ENCODE measurements at places on chromosomes 1 and 21. TPM values are rescaled to one million over a fixed set of nuclear protein-coding genes. Genes with fewer than 3 reads are reported as not detected.

Gene CCDC17
- total RNA-seq, result 0.45 TPM

Gene CLDN17
- not detected for total RNA-seq

Gene TDRKH
- 6.5 TPM for total RNA-seq

Gene BRINP3
- total RNA-seq, result not detected

Gene UAP1
- 26.4 TPM for total RNA-seq

Gene RXFP4
- total RNA-seq, result not detected

Gene SZT2
- total RNA-seq, result 8.2 TPM

Gene MYBPH
- total RNA-seq, result not detected

Gene TBX19
- total RNA-seq, result 0.86 TPM
